ENCODE measurements at places on chromosomes 3 and 15.

- DNase-seq, result no peak
Measured at GRCh38 chr3:195249858-195250464, 21.0 kb downstream of the XXYLT1 start.

- DNase-seq, result no peak
Measured at GRCh38 chr3:112688819-112689218, 47.9 kb upstream of the CCDC80 start.

DNA sequence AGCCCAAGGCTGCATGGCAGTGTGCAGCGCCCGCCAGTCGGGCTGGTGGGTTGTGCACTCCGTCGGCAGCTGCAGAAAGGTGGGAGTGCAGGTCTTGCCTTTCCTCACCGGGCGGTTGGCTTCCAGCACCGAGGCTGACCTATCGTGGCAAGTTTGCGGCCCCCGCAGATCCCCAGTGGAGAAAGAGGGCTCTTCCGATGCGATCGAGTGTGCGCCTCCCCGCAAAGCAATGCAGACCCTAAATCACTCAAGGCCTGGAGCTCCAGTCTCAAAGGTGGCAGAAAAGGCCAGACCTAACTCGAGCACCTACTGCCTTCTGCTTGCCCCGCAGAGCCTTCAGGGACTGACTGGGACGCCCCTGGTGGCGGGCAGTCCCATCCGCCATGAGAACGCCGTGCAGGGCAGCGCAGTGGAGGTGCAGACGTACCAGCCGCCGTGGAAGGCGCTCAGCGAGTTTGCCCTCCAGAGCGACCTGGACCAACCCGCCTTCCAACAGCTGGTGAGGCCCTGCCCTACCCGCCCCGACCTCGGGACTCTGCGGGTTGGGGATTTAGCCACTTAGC is 4.3 kb downstream of the ISL2 start:
- DNase-seq, result no peak

DNA sequence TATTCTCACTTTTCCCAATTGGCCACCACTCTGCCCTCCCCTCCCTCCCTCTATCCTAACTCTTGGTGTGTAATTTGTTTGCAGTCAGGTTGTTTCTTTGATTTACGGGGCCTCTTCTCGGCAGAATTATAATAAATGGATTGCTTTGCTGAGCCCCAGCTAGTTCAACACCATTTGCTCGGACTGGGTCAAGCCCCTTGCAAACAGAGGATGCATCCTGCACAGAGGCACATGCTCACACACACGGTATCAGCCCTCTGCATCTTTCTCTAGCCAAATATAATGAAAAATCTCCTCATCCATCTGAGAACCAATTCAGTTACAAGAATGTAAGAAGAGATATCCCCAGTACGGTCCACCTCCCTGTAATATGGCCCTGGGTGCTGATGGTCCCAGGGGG is 97.7 kb downstream of the EPHB1 start:
- no peak for DNase-seq

DNA sequence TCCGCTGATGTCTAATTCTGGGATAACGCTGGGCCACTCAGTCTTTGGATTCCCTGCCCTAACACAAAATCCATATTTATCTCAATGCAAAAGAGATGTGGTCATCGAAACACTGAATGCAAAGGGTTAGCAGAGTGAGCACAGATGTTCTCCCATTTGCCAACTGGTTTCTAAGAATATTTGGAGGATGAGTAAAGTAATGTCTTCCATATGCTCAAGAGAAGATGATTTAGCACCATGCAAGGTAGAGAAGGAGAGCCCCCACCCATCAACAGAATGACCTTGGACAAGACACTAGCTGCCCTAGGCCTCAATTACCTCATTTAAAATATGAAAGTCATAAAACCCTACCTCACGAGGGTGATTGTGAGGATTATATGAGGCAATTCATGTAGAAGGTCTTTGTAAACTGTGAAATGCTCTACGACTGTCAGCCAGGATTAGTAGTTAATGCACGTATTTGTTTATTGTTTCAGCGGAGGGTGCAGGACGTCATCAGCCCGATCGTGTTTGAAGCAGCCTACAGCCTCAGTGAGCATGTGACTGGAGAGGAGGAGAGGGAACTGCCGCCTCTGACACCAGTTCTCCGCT is 232.9 kb upstream of the CTDSPL start:
- DNase-seq, result no peak

DNA sequence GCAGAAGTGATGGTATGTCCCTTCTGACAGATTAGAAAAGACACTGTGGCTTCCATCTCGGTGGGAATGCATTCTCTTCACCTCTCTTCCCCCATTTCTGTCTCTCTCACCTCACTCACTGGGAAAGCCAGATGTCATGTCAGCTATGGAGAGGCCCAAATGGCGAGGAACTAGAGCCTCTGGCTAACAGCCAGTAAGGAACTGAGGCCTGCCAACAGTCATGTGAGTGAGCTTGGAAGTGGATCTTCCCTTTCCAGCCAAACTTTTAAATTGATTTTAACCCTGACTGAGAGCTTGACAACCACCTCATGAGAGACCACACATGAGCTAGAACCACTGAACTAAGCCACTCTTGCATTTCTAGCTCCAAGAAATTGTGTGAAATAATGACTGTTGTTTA is 35.2 kb upstream of the CDAN1 start:
- DNase-seq, result no peak

All from ascending aorta (tissue), 2 donors.